ENCODE measurements at places on chromosomes 13 and 19.

DNA sequence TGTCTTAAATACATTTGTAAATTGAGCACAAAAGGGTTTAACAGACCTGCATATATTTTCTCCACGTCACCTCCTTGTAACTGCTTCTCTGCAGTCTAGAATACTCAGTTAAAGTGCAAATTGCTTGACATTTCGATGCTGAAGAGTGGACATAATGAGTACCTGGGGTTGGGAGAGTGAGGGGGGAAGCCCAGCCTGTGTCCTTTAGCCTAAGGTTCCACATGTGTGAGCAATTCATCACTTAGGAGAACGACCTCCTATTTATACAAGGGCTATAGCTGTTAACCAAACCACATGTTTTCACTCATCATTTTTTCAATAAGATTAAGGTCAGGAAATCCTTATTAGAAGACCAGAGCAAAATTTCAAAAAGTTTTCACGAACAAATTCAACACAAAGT is 29.5 kb downstream of the PCDH9 start:
- DNase-seq, result no peak

GRCh38 chr13:102089177-102089576 is 312.7 kb downstream of the FGF14 start:
- DNase-seq, result no peak

GRCh38 chr19:57512845-57513244 is 13.1 kb downstream of the ZNF773 start:
- DNase-seq, result no peak

GRCh38 chr13:97435323-97435722 is 1.4 kb downstream of the RAP2A start:
- no peak for DNase-seq

DNA sequence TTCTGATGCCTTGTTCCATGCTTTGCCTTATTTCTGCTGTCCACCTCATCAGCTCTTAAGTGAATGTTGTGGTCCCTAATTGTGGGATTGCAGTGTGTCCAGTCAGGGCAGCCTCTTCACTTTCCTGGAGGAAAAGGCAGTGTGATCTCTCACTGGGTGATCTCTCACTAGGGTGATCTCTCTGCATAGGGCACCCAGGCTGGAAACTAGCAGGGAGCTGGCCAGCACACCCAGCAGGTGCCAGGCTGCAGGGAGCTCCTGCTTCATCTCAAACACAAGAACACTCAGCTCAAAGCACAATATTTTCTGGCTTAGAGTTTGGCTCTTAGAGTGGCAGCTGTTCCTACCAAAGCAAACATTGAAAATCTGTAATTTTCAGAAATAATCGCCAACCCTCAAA is 36.5 kb upstream of the TSHZ3 start:
- DNase-seq, result no peak

GRCh38 chr13:95023405-95023804 is 277.8 kb downstream of the ABCC4 start:
- DNase-seq, result no peak

- DNase-seq, result no peak
These were observed 34.3 kb upstream of the C1QTNF9 start for GRCh38 chr13:24275041-24275440.

DNA sequence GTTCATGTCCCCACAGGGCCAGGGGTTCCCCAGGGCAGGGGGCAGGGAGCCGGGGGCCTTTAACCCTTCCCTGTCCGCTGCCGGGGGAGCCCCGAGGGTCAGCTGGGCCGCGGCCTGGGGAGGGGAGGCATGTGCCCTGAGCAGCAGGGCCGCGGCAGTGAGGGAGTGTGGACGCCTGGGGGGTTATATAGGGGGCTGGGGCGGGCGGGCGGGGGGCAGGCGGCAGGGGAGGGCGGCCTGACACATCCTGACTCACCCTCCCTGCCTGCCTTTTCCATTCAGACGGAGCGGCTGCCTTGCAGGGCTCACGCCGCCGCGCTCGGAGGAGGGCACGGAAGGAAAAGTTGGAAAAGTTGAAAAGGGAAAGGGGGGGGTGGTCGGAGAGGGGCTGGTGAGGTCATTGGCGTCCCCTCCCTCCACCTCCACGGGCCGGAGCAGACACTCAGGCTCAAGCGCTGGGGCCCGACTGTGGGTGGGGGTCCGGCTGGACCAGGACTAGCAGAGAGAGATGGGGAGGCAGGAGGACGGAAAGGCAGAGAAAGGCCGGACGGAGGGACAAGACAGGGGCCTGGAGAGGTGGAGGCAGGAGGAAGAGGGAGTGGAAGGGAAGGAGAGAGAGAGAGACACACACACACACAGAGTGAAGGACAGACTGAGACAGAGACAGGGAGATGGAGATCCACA is at the start of gene IL11:
Gene IL11 (minus strand): TSS at position 159 of the 684 bp plus-strand sequence. CDS start 153 bp downstream, at position 6.
- no peak for DNase-seq

GRCh38 chr13:111202745-111203144 is 87.6 kb downstream of the ARHGEF7 start:
- DNase-seq, result no peak

DNA sequence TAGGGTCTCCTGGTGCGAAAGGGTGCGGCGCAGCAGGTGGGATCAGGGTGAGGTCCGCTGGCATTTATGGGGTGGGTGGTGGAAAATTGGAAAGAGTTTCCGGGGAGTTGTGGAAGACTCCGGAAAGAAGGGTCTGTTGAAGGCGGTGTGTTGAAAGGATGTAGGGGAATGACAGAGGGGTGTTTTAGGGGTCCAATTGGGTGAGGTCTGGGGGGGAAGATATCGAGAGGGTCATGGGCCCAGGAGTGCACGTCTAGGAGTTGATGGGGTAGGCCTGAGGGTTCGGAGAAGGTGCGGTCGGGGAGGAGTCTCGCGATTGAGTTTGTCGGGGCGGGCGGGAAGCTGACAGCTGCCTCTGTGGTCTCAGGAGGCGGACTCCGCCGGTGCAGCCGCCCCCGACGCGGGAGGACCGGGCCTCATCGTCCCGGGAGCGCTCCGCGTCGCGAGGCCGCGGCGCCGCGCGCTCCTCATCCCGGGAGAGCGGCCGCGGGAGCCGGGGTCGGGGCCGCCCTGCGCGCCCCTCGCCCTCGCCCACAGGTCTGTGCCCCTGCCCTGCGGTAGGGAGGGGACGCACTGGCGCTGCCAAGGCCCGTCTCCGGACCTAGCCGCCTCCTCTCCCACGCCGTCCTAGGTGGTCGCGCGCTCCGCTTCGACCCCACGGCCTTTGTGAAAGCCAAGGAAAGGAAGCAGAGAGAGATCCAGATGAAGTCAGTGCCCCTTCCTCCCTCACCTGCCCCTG is 7.0 kb downstream of the PGLYRP1 start:
- DNase-seq, result peak; percentile 30
